ENCODE measurements at places on chromosomes 2 and 18. TPM values are rescaled to one million over a fixed set of nuclear protein-coding genes. Genes with fewer than 3 reads are reported as not detected.

Gene RESP18
- not detected for total RNA-seq

GRCh38 chr2:11749646-11750349 is 3.4 kb downstream of the LPIN1 start:
- no peak for DNase-seq

Gene RAX
- not detected for total RNA-seq

DNA sequence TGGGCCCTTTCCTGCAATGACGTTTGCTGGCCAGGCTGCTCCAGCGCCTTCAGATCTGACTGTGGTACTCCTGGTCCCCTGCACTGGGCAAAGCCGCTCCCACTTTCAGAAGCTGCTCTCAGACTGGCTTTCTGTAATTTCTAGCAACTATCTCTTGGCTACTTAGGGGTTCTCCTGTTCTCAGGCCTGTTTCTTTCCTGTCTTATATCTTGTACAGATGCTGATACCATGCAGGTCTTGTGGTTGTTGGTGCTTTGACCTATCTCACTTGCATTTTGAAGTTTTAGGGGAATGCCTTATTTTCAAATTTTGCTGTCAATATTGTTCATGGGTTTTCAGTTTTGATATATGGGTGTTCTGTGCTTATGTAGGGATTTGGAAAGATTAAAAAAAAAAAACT is 145.8 kb downstream of the CLIP4 start:
- DNase-seq = no peak

GRCh38 chr18:10543277-10543676 is 17.4 kb downstream of the NAPG start:
- DNase-seq = no peak

GRCh38 chr2:118687192-118687591 is 160.3 kb downstream of the EN1 start:
- no peak for DNase-seq

Gene ANTXR1
- total RNA-seq = 31.2 TPM

DNA sequence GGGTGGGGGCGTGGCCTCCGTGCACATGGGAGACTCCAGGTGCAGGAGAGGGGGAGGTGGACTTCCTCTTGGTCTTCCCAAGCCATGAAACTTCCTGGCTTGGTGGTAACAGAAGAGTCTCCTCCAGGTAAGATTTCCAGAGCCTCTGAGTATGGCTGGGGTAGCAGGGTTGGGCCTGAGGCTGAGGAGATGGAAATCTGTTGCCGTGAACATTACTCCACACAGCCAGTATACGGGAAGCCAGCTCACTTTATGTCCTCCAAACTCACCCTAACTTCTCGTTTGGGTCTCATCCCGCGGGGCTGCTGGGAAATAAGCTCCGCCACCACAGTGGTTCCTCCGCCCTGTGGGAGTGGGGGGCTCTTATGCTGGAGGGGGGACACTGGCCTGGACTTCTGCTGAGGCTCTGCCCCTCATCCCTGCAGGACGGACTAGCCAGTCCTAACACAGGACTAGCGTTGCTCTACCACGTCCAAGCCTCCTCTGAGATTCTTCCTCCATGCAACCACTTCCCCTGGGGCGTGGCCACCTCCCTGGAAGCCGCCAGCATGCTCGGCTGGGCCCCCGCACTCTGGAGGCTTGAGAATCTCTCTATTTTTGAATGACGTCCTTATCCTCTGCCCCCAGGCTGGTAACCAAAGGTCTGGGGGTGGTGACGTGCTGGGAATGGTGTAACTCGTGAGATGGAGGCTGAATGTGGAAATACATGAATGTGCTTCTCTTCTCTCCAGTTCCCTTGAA is 777 bp upstream of the RAB17 start:
- DNase-seq = no peak

Gene ARHGEF4
- total RNA-seq = 5.1 TPM

DNA sequence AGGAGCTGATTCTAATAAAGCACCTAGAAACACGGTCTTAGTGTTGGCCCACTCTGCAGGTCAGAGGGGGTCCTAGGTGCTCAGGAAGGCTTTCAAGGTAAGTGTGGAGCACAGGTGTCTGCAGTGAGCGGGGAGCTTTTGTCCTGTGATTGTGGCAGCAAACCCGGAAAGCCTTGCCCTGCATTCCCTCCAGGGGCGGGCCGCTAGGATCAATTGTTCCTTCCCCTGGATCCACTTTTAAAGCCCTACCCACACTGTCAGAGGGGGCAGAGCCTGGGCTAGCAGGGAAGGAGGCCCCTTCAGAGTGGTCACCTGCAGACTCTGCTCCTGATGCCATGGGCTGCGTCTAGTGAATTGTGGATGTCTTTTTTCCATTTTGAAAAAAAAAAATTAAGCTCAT is 176.0 kb downstream of the CTIF start:
- DNase-seq = no peak

Gene VIT
- 19.4 TPM for total RNA-seq

Gene LIMS3
- 4.1 TPM for total RNA-seq

- DNase-seq = no peak
These were observed 25.5 kb upstream of the SDC1 start for GRCh38 chr2:20250436-20250835.

Gene ABCB11
- total RNA-seq = 0.13 TPM

- no peak for DNase-seq
These were observed 5.0 kb upstream of the PGAP1 start for GRCh38 chr2:196931555-196931954.

Gene NCK2
- 32.3 TPM for total RNA-seq

- DNase-seq = no peak
These were observed 543.2 kb downstream of the DCDC2C start for GRCh38 chr2:4246364-4247131.

DNA sequence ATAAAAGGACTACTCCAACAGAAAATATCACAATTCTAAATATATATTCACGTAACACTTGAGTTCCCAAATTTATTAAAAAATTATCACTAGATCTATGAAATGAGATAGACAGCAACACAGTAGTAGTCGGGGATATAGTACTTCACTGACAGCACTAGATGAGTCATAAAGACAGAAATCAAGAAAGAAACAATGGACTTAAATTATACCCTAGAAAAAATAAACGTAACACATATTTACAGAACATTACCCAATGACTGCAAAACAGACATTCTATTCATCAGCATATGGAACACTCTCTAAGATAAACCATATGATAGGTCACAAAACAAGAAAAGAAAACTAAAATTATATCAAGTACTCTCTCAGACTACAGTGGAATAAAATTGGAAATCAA is 429.4 kb downstream of the MBD2 start:
- DNase-seq = no peak

Gene ANKRD29
- 7.0 TPM for total RNA-seq

DNA sequence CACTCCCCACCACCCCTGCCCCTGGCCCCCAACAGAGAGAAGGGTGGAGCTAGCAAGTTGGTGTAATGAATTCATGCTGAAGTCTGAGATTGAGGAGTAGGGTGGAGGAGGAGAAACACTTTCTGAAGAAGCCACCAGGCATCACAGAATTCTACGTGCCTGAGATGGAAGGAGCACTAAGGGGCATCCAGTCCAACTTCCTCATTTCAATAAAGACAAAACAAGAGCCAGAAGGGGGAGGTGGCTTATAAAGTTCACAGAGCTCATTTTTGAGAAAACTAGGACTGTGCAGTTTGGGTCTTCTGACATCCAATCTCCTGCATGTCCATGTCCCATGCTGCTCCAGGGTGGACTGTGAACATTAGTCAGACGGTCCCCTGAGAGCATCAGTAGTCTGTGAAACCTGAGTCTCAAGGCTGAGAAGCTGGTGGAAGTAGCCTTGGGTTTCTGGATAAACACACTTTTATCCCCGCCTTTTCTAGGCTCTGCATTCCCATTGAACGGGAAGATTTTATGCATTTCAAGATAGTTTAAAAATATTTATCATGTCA is 77.7 kb downstream of the TRIM43 start:
- no peak for DNase-seq

GRCh38 chr2:71927757-71928715 is 219.6 kb downstream of the CYP26B1 start:
- DNase-seq = no peak

Gene CD8B
- 0.46 TPM for total RNA-seq

- DNase-seq = peak; percentile 80
These were observed 63.0 kb upstream of the TWIST2 start for GRCh38 chr2:238784671-238785527.

DNA sequence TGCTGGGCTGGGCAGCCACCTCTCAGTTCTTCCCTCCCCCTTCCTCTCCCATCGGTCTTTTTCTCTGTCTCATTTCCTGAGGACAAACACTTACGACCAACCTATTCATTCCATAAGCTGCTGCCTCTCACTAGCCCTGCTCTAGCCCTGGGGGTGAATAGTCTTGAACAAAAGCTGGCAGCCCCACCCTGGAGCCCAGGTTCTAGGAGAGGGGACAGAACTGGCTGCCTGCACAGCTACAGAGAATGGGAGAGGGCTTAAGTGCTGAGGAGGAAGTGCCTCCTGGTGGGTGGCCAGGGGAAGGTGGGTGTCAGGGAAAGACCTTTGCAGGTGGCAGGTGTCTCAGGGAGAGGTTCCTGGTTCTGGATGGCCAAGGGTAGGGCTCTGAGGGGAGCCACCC is 22.8 kb downstream of the ANO7 start:
- DNase-seq = no peak

Gene FSIP2
- total RNA-seq = 0.13 TPM

Gene FEV
- not detected for total RNA-seq

DNA sequence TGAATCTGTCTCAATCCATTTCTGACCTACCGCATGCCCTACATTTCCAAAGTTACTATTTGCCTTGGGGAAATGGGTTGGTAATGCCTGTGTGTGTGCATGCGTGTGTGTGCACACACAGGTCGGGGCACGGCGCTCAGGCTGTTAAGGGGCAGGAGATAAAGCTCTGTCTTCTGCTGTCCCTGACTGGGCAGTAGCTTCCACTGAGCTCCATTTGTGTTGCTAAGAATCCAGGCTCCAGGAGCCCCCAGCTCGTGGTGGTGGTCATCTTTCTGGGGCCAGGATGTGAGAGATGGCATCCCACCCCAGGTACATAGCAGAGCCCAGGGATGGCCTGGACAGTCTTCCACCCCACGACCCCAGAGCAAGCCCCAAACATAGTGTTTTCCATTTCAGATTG is 66.7 kb upstream of the HS6ST1 start:
- no peak for DNase-seq

Gene DOK1
- 3.8 TPM for total RNA-seq

GRCh38 chr18:62950246-62950645 is 234.9 kb downstream of the PHLPP1 start:
- DNase-seq = no peak

Gene ANKRD53
- 0.30 TPM for total RNA-seq

DNA sequence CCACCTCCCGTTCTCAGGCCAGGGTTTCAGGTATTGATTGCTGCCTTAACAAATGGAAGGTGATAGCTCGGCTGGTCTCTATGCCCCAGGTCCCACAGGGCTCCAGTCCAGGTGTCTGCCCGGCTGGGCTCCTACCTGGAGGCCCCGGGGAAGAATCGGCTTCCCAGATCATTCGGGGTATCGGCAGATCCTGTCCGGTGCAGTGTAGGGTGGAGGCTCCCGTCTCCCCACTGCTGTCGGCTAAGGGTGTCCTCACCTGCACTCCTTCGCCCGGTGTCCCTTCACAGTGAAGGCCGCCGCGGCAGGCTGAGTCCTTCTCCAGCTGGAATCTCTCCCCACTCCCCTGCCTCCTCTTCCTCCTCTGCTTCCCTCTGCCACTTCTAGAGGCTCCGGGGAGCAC is 573.9 kb upstream of the SALL3 start:
- DNase-seq = no peak

Gene GYPC
- 111 TPM for total RNA-seq
